ENCODE measurements at places on chromosomes 5 and 9.

DNA sequence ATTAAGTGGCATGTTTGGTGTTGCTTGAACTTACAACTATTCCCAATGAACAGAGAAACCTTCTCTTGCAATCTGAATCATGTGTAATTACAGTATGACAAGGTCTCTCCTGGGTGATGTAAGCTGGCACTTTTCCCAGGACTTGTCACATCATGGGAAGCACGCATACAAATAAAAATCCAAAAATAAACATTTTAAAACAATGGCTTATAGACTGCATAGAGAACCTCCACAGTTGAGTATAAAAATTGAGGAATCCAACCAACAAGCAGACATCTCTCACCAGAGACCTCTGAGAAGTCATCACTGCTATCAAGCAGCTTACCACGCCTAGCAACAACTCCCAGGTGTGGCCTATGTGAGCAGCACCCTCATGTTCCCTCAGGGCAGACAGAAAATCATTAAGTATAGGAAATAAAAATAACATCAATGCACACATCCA lies 3.9 kb downstream of the MLLT3 start:
- DNase-seq, result no peak

DNA sequence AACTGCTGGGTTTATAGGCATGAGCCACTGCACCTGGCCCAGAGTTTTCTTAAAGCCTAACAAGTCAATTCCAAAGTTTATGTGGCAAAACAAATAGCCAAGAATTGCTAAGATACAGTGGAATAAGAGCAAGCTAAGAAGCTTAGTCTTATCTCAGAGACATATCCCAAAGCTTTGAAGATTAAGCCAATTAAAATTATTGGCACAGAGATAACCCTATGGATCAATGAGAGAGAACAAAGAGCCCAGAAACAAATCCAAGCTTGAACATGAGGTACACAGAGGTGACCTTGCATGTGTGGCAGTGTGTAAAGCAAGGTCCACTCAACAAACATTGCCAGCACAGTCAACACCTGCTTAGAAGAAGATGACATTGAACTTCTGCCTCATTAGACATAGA lies 13.3 kb downstream of the BTNL3 start:
- DNase-seq, result no peak

- DNase-seq, result peak; percentile 53
Measured at GRCh38 chr5:115180165-115180709, 10.5 kb upstream of the TRIM36 start.

DNA sequence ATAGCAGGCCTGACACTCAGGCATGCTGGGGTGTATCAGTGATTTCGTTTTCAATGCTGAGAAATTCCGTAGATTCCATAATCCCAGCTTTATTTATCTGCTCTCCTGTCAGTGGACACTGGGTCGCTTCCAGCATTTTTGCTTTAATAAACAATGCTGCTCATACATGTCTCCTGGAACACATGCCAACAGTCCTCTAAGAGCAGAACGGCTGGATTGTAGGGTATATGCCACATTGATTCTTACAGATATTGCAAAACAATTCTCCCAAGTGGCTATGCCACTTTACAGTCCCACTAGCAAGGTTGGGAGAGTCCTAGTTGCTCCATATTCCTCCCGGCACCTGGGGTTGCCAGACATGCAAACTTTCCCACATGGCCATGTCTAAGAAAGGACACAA lies 81.9 kb downstream of the RAPGEF1 start:
- no peak for DNase-seq

DNA sequence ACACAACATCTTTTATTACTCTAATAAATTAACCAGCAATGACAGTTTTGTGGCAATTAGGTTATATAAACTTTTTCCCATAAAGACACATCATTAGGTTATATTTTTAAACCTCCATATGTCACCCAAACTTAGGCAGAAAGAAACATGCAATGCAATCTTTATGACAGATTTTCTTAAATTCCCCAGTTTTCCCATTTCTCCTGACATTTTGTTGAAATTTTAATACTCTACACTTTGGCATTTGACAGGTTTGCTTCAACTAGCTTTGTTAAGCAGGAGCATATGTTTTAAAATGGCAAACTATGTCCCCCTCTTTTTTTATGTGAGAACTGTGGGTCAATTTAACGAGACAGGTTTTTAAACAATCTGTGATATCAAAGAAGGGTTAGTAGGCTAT lies 155.5 kb downstream of the GABRB2 start:
- DNase-seq, result no peak

- DNase-seq, result no peak
Measured at GRCh38 chr5:137372016-137372772, 126.9 kb downstream of the SPOCK1 start.

Data from activated T-cell treated with anti-CD3 and anti-CD28 coated beads, Interleukin-2, amount 50 U/mL, for 48 hours (primary cell).